ENCODE measurements at places on chromosomes 16 and 17. TPM values are rescaled to one million over a fixed set of nuclear protein-coding genes. Genes with fewer than 3 reads are reported as not detected.

KRT24 gene
- 0.53 TPM for total RNA-seq

AMDHD2 gene
- total RNA-seq, result 38.5 TPM

TEX19 gene
- not detected for total RNA-seq

RFFL gene
- 23.3 TPM for total RNA-seq

CSHL1 gene
- not detected for total RNA-seq

CTF1 gene
- 13.3 TPM for total RNA-seq

KRT27 gene
- total RNA-seq, result 1.2 TPM

METRN gene
- 120 TPM for total RNA-seq

KRTAP2-1 gene
- not detected for total RNA-seq

RNF112 gene
- 3.9 TPM for total RNA-seq

DNA sequence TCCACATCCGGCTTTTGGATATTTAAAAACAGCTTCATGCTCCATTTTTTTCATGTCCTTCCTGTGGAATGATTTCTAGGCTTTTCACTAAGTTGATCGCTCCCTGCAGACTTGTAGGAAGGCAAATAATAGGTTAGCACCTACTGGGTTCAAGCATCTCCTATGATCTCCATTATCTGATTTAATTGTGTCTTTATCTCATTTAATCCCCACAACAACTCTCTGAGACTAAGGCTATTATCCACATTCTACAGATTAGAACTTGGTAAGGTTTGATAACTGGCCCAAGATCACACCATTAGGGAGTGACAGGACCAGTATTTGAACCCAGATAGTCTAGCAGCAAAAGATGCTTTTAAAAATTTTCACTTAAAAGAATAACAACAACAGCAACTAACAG is 46.2 kb upstream of the HOXB9 start:
- DNase-seq, result no peak

DNA sequence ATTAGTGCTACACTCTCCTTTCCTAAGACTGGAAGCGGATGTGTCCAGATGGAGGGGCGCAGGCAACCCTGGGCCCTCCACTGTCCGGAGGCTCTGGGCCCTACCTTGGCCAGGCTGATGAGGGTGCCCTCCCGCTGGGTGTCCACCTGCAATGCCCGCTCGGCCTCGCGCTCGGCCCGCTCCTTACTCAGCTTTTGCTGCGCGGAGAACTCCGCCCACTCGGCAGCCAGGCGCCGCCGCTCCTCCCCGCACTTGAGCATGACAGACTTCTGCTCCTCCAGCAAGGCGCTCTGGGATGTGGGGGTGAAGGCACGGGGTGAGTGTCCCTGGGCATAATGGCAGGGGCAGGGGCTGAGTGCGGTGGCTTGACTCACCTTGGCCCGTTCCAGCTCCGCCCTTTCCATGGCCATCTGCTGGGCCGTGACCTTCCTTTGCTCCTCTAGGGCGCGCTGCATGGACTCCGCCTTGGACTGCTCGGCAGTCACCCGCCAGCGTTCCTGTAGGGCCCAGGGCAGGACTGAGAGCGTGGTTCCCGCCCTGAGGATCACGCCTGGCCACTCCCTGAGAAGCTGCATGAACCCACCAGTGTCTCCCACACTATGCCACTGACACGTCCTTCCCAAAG is 10.1 kb upstream of the MRPL38 start:
- DNase-seq, result no peak

GRCh38 chr16:81710044-81710443 is 69.0 kb upstream of the PLCG2 start:
- DNase-seq, result no peak

GRCh38 chr16:1677339-1677738 is 740 bp upstream of the JPT2 start:
- no peak for DNase-seq

- DNase-seq, result peak; percentile 81
Measured at GRCh38 chr17:41492771-41493170, 3.1 kb upstream of the KRT36 start.

DNA sequence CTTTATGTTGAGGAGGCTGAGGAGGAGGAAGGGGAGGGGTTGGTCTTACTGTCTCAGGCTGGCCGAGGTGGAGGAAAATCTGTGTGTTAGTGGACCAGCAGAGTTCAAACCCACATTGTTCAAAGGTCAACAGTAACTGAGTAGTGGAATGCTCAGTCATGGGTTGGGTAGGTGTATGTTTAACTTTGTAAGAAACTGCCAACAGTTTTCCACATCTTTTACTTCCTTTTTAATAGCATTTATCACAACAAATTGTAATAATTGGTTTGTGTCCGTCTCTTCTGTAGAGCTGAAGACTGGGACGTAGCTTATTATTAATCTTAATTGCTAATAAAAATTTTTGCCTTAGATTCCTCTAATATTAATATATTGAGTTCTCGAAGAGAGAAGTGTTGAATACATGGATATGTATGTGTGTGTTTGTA is 5.3 kb downstream of the ATP6V0A1 start:
- DNase-seq, result no peak

DNA sequence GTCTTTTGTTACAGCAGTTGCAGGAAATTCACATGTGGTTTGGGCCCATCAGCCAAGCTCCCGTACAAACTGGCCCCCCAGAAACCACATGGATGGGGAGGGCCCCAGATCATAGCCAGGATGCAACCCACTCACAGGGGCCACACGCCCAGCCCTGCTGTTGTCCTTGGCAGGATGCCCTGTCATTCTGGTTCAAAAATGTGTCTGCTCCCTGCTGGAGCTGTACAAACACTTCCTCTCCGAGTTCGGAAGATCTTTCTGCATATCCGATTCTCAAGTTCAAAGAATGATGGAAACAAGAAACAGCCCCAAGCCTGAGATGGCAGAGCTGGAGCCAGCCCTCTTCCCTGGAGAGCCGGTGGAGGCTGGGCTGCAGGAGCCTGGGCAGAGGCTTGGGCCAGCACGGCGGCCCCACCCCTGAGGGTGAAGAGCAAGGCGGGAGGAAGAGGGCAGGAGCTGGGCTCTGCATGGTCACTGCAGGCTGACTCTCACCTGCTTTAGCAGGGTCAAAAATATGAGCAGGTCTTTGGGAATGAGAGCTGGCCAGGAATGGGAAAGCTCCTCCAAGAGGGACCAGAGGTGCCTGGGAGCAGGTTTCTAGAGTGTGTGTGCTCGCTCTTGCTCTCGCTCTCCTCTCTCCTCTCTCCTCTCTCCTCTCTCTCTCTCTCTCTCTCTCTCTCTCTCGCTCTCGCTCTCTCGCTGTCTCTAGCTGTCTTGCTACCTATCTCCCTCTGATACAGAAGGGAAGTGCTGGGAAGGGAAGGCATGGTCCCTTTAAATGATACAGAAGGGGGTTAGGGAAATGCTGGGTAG is 34.7 kb upstream of the ENPP7 start:
- no peak for DNase-seq

- DNase-seq, result peak; percentile 42
Measured at GRCh38 chr17:231966-232807, 50.7 kb upstream of the DOC2B start.

DNA sequence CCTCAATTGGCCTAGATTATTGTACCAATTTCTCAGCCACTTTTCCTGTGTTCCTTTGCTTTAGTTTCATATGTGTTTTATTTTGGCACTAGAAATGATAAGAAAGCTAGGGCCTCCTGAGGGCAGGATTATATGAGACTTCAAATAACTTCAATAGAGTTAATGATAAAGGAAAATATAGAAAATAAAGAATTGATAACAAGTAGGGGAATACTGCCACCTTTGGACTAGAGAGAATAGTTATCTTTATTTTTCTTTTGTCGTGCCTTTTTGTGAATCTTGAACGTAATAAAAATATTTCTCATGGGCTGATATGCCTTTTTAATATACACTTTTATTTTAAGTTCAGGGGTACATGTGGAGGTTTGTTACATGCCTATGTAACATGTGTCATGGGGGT is 29.3 kb upstream of the RBL2 start:
- DNase-seq, result no peak

DNA sequence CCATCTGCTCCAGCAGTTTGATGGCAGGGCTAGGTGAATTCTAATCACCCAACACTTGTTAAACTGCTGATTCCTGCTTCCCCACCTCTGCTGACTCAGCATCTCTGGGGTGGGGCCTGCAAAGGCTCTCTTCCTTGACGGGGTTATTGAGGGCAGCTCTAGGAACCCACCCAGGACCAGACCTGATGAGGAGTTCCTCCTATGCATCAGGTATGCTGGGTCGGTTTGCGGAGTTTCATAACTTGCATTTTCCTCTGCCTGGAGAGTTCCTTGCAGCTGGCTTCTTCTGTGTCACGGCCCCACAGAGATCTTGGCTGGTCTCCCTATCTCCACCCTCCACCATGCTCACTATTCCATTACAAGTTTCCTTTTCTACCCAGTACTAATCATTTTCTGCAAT is 93.4 kb upstream of the CCL2 start:
- DNase-seq, result no peak

- DNase-seq, result no peak
Measured at GRCh38 chr17:2952174-2952845, 111.1 kb downstream of the OR1D5 start.

- DNase-seq, result peak; percentile 89
Measured at GRCh38 chr17:40355123-40355803, 9.3 kb downstream of the GJD3 start.

DNA sequence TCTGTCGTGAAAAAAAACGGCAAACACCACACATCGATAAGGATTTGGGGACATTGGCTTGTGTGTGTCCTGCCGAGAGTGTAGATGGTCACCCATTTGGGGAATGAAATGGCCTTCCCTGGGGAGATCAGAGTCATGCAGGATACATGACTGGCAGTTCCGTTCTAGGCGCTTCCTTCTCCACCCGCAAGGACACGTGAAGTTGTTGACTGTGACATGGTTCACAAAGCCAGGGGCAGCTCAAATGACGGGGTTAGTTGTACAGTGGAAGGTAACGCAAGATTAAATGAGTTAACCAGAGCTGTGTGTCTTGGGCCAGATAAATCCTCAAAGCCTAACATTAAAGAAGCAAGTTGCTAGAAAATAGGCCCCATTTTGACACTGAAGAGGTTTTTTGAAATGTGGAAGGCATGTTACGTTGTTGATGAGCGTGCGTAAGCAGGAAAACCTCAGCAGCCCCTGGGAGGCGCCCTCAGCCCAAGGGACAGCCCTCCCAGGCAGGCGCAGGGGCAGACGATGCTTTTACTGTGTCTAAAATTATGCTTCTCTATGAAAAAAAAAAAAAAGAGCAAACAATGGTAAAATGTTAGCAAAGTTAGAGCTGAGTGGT is 35.9 kb upstream of the CHMP6 start:
- DNase-seq, result peak; percentile 38

- DNase-seq, result no peak
Measured at GRCh38 chr16:85068746-85069145, 41.2 kb downstream of the KIAA0513 start.

- DNase-seq, result peak; percentile 75
Measured at GRCh38 chr16:85514598-85515318, 98.4 kb upstream of the GSE1 start.

GRCh38 chr16:66378741-66379570 is 12.5 kb downstream of the CDH5 start:
- DNase-seq, result no peak

DNA sequence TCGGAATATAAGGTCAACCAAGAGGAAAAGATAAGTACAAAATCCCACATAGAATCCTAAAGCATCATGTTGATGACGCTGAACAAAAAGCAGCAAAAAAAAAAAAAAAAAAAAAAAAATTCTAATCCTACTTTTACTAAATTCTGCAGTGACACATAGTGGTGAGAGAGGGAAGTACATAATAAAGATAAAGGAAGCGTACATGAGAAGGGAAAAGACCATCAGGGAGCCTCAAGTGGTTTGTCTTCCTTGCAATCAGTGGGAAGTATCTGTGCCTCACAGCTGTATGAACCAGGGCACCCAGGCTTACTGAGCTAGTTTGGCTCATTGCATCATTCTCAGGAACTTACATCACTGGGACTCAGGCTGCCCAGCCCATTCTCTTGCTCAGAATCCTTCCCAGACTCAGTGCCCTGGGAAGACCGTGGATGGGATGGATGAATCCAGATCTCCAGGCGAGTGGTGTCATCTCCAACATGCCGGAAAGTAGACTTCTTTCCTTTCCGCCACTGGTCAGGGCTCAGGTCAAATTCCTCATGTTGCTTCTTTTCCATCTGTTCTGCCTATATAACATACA is 21.2 kb downstream of the SMG6 start:
- DNase-seq, result no peak

GRCh38 chr17:76757256-76757655 is 19.3 kb downstream of the MFSD11 start:
- no peak for DNase-seq

GRCh38 chr17:6508519-6509030 is 47.8 kb downstream of the PITPNM3 start:
- DNase-seq, result no peak

DNA sequence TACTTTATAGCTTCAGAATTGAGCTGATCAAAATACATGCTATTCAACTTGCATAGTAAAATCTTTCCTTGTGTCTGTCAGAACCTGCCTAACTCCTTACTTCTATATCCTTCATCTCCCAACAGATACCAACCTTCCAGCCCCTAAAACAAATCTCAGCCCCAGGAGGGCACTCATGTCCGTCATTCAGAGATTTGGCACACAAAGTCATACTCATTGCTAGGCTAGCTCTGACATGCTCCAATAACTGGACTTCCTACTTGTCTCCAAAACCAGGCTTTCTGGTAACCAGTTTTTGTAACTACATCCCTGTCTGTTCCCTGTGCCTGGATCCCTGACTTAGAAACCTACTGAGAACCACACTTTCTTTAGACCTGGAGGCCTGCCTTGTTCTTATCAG is 37.5 kb upstream of the DHX40 start:
- no peak for DNase-seq

All from sciatic nerve (tissue), 2 donors.